ENCODE measurements at places on chromosomes 12 and 14.
A peak's percentile ranks its signal among the peaks of the same experiment; 100 is the strongest.

- no peak for DNase-seq
These were observed 300.1 kb upstream of the FKBP4 start for GRCh38 chr12:2494486-2495192.

- DNase-seq, result peak; percentile 48
These were observed 70.2 kb upstream of the GPHB5 start for GRCh38 chr14:63388766-63389431.

GRCh38 chr14:97387252-97387874 lies 590.2 kb downstream of the VRK1 start:
- DNase-seq, result no peak

DNA sequence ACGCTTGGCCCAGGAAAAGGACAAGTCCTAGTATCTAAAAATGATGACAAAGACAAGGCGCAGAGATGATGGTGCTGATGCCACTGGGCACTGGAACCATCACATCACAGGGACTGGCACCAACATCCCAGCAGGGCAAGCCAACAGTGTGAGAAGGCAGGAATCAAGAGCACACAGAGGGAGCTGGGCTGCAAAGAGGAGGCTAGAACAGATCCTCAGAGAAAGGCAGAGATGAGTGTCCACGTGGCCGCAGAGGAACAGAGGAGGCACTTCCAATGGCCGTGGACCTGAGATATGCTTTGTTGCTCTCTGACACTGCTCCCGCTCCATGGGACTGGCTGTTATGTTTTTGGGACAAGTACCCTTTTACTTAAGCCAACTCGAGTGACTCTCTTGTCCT lies 17.9 kb downstream of the FOXN3 start:
- DNase-seq, result no peak

- no peak for DNase-seq
These were observed 67.3 kb downstream of the SPTB start for GRCh38 chr14:64812412-64812811.

GRCh38 chr12:105906561-105906960 lies 232.2 kb downstream of the NUAK1 start:
- no peak for DNase-seq

DNA sequence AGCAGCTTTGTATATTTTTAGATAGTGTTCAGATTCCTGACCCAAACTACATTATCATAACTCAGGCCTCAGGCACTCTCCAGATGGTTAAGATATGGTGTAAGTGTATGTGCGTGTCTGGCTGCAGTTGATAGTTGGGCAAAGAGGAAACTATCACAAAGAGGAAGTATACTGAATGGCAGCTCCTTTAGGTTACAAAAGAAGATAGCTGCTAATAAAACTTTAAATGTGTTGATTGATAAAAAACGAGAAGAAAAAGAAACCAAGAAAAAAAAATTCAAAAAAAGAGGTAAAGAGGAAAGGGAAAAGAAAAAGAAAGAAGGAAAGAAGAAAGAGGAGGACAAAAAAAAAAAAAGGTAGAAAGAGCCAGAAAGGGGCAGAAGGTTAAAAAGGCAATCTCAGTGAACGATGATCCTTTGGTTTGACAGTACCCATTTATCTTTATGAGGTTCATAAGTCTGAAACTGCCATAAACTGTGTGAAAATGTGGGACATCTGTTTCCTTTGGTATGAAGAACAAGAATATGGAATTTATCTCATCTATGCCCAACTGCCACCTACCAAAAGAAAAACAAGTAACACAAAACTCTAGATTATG lies 42.2 kb downstream of the TAOK3 start:
- no peak for DNase-seq

GRCh38 chr12:52004042-52004648 lies 2.6 kb upstream of the TAMALIN start:
- no peak for DNase-seq

DNA sequence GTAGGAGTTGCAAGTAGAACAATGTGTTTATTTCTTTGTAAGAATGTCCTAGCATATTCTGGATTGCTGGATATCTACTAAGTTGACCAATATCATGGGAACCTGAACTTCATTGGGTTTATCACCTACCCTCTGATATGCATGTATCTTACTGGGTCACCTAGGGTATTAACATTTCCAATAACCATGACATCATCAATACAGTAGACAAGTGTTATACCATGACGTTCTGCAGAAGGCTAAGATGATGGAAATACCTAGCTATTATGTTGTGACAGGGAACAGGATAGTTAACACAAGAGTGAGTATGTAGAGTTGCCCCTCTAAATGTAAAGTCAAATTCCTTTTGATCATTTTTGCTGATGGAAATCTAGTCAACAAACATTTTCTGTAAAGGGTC lies 26.0 kb downstream of the GPR65 start:
- no peak for DNase-seq

DNA sequence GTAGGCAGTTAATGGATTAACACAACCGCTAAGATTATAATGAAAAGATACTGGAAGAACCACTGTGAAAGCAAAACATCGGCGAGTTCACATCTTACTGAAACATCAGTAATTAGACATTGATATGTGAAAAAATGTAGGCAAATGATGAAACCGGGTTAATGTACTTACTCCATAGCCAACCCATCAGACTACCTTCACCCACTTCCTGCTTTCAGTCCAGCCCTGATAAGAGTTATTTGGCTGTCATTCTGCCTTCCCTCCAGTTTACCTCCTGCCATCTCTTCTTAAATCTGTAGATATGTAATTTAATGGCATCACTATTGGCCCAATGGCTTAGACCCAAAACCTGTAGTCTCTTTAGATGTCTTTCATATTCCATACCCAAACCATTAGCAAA lies 46.0 kb upstream of the LGR5 start:
- DNase-seq, result no peak

DNA sequence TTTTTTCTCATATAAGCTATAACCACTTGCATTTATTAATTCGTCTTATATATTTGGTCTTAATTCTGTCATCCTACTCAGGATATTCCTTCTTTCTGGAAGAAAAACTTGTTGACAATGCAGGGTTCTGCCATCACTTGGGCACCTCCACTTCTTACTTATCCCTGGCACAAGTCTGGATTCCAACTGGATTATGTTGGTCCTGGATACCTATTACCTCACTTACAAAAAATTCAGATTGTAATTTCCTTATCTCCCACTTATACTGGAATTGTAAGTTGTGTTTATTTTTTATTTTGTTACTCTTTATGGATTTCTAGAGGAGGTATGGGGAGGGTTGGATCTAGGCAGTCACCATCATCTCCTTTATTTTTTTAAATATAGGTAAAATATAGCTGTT lies 36.7 kb downstream of the LRRIQ1 start:
- DNase-seq, result no peak

- DNase-seq, result no peak
These were observed 82.0 kb downstream of the MGAT4C start for GRCh38 chr12:86174188-86174587.

- DNase-seq, result no peak
These were observed 353.6 kb upstream of the SFSWAP start for GRCh38 chr12:131357185-131357747.

DNA sequence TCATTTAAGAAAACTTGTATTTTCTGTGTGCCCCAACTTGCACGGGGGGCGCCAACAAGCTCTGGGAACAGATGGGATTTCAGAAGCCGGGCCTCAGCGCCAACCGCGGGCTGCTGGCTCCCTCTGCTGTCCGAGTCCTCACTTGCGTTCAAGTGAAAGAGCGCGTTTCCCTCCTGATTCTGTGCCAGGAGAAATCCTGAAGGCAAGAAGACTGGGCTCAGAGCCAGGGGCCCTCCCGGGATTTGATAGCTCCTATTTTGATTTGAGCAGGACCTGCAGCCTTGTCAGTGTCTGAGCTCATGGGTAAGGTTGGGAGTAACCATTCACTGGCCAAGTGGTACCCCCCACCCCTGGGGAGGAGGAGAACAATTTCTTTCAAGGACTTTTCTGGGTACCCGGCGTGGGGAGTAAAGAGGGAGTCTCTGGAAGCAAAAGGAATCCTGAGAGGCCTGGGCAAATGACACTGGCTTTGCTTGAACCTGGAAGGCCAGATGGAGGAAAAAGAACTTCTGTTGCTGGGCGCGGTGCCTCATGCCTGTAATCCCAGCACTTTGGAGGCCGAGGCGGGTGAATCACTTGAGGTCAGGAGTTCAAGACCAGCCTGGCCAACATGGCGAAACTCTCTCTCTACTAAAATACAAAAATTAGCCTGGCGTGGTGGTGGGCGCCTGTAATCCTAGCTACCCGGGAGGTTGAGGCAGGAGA lies 179.0 kb upstream of the RGS6 start:
- DNase-seq, result peak; percentile 55

DNA sequence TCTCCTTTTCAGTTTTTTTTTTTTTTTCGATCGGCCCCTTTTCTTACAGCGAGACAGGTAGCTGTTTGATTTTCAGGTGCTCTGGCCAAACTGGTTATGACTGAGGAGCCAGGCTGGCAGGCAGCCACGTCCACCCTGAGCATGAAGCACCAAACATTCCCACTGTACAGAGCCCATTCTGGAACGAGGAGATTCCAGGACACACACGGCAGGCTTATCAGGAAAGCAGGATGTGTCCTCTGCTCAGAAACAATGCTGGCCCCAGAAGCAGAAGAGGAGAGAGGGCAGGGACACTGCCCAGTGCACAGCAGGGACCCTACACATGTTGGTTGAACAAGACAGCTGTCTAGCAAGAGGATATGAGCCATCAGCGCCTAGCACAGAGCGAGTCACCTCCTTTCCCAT lies 3.7 kb upstream of the KRT2 start:
- no peak for DNase-seq

DNA sequence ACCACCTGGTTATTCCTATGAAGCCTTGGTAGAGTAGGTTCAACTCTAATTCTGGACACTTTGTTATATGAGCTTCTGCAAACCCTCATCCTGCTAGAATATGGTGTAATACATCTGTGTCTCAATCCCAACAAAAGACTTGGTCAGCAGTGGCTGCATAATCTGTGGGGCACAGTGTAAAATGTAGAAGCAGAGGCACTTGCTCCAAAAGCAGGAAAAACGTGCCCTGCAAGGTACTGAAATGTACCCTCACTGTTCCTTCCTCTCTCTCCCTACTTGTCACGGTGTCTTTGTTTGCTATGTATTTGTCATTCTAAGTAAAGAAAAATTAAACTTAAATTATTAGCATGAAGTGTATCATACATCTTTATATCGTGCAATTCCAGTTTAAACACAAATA lies 267.9 kb downstream of the BCL11B start:
- no peak for DNase-seq

DNA sequence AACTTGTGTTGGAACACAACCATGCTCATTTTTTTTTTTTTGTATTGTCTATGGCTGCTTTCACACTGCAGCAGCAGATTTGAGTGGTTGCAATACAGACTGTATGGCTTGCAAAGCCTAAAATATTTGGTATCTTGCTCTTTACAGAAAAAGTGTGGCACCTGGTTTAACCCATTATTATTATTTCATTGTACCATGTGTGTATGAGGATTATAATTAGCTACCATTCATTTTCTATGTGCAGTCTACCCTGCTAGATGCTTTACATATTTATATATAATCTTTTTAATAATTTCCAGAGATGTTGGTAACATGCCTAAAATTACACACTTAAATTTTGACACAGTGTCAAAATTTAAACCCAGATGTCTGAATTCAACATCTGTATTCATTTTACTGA lies 37.7 kb downstream of the SPATS2 start:
- DNase-seq, result no peak

GRCh38 chr12:76153616-76154015 lies 69.1 kb upstream of the NAP1L1 start:
- DNase-seq, result no peak

DNA sequence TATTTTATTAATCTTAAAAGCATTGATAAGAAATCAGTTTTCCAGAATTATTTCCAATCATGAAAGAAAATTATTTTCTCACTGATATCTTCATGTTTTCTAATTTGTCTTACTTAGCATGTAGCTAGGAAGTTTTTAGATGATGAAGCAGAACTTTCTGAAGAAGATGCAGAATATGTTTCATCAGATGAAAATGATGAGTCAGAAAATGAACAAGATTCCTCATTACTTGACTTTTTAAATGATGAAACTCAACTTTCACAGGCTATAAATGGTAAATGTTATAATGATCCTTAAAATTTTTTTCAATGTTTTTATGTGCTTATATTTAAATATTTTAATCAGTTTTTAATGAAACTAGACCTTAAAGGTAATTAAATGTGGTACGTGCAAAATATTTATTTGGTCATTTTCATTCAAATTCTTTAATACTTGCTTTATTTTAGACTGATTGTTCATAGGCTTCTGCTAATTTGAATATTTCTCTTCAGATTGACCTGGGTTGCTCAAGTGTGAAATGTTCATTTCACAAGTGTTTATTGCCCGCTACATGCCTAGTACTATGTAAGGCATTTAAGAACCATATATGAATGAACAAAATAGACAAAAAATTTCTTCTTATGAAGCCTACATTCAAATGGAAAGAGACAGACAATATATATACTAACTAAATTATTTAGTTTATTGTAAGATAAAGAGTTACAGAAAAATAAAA lies 49.5 kb downstream of the FANCM start:
- no peak for DNase-seq

DNA sequence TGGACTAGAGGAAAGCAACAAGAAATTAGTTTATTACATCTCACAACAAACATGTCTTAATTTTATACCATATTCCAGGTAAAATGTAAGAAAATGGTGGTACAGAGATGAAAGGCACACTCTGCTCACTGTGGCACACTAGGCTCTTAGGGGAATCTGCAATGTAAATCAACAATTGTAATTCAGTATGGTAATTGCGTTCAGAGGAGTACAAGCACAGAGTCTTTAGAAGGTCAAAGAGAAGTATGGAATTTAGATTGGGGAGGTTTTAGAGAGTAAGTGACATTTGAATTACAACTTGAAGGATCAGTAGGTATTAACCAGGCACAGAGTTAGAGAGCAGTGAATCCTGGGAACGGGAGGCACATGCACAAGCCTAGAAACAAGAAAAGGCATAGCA lies 694.0 kb upstream of the USP15 start:
- DNase-seq, result no peak

GRCh38 chr12:102957339-102958050 lies at the start of gene ASCL1:
TSS of gene ASCL1 (plus strand) at chr12:102957674. CDS start at chr12:102958245, 571 bp downstream.
- DNase-seq, result no peak

GRCh38 chr14:102188187-102188586 lies 48.5 kb downstream of the WDR20 start:
- DNase-seq, result no peak

GRCh38 chr12:49358483-49359141 lies 8.7 kb upstream of the SPATS2 start:
- peak; percentile 54 for DNase-seq

- no peak for DNase-seq
These were observed 22.6 kb downstream of the DYNC1H1 start for GRCh38 chr14:101986953-101987352.
